ENCODE measurements at places on chromosomes 2 and 18.

- no peak for DNase-seq
Measured at GRCh38 chr2:136402281-136402680, 284.3 kb upstream of the CXCR4 start.

- DNase-seq = no peak
Measured at GRCh38 chr2:40244251-40244650, 207.6 kb downstream of the SLC8A1 start.

GRCh38 chr2:113257516-113258264, 21.0 kb downstream of the PAX8 start:
- DNase-seq = no peak

DNA sequence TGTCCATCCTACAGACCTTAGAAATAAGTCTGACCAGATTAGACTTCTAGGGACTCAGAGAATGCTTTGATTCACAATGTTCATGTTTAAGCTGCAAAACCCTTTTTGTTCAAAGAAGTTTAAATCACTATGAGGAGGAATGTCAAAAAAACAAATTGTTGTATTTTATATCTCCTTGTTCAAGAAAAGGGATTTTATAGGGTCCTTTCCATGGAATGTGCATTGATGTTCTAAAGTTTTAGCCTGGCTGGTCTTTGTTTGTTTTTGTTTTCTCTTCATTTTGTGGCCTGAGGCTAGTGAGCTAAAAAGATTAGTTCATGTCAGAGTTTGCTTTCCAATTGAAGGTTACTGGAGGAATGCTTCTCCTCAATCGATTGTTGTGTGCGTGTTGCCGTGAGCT, 77.2 kb downstream of the MGAT5 start:
- DNase-seq = no peak

GRCh38 chr2:138107288-138107687, 143.0 kb downstream of the HNMT start:
- DNase-seq = no peak

DNA sequence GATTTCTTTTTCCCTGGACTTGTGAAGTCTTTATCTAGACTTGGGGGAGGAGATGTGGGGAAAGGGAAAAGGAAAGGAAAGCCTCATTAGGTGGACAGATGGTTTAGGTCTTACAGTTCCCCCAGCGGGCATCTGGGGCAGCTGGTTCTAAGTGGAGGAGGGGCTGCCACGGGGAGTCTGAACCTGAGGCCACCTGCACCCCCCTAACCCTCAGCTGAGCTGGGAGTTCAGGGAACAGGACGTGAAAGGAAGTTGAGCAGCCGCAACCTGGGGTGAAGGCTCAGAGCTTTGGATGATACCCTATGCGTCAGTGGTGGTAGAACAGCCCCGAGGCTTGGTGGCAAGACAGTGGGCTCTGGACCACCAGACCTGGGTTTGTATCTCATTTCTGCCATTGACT, 26.8 kb downstream of the ITM2C start:
- no peak for DNase-seq

DNA sequence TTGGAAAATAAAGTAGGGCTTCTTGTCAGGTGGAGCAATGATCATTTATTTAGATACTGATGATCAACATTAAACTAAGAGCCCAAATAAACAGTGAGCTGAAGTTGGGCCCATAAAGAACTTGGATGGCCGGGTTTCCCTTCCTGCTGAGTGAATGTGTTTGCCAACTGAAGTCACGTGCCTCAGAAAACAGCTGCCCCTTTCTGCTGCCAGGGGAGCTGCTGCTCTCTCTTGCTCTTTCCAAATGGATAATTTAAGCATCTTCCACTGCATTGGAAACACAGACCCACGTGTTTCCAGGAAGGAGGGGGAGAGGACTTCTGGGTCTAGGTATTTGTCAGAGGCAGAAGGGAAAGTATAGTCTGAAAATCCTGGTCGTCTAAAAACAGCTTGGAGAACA, 22.9 kb upstream of the NCKAP5 start:
- no peak for DNase-seq

- DNase-seq = no peak
Measured at GRCh38 chr2:194003911-194004310, 1653.1 kb upstream of the SLC39A10 start.

GRCh38 chr2:168312036-168312822, 64.8 kb upstream of the STK39 start:
- no peak for DNase-seq

- no peak for DNase-seq
Measured at GRCh38 chr2:164234074-164234473, 387.2 kb downstream of the GRB14 start.

DNA sequence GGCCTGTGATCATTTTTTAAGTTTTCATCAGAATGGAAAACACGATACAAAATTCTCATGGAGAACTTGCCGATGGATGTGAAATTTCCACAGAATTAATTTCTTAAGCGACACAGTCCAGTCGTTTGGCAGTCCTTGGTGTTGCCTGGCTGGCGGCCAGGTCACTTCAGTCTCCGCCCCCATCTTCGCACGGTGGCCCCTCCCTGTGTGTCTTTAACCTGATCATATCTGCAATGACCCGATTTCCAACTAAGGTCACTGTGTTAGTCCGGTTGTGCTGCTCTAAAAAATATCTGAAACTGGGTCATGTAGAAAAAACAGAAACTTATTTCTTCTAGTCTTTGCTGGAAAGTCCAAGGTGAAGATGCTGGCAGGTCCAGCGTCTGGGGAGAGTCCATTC, 44.5 kb upstream of the COPS8 start:
- no peak for DNase-seq

- DNase-seq = no peak
Measured at GRCh38 chr2:215460682-215461382, 25.0 kb upstream of the FN1 start.

GRCh38 chr2:86704459-86704971, 15.6 kb upstream of the RMND5A start:
- no peak for DNase-seq

- no peak for DNase-seq
Measured at GRCh38 chr2:112714836-112715631, 5.8 kb upstream of the NT5DC4 start.

- no peak for DNase-seq
Measured at GRCh38 chr2:59076079-59076619, 835.0 kb upstream of the FANCL start.

DNA sequence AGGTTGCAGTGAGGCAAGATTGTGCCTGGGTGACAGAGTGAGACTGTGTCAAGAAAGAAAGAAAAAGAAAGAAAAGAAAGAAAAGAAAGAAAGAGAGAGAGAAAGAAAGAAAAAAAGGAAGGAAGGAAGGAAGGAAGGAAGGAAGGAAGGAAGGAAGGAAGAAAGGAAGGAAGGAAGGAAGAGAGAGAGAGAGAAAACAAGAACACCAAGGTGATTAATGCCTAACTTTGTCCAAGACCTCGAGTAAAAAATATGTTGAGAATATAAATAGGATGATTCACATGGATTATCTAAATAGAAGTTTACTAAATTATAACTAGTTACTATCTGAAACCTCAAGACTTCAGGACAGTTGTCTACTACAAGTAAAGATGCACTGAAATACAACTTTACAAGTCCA, 7.2 kb downstream of the PECR start:
- no peak for DNase-seq

All from GM12891 (cell line).